Stimulated activated CD8-positive, alpha-beta memory T cell treated with anti-CD3 and anti-CD28 coated beads, Interleukin-7, amount 100 ng/mL, for 1 hour (primary cell): ENCODE measurements at places on chromosomes 5 and 9.
A peak's percentile ranks its signal among the peaks of the same experiment; 100 is the strongest.

DNA sequence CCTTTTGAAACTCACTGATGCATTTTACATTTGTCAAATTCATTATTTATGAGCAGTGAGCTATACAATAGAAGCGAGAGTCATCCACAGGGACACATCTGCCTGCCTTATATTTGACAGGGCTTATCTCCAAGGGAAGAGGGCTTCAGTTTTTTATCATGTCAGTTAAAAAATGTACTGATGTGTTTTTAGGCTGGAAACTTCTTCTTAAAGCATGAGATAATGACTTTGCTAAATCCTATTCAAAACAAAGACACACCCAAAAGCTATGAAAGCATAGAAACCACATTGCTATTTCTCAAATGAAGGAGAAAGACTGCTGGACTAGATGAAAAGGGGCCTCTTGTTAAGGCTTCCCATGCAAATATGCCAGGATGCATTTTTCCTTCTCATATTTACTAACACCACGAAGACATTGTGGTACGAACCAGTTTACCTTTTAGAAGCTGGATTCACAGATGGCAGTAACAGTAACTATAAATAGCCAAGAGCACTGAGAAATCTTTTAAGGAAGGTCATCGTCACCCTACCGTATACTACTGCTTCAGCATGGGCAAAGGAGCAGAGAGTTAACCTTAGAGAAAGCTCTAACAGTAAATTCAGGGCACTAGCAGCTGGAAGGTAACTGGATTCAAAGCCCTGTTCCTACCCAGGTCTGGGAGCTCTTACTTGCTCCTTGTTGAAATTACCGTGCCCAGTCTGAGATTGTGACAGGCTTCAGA, 86.3 kb upstream of the IFNK start:
- DNase-seq: no peak

GRCh38 chr9:134076644-134077043, 8.8 kb upstream of the BRD3 start:
- DNase-seq: no peak

- DNase-seq: no peak
These were observed 186.2 kb downstream of the PJA2 start for GRCh38 chr5:109223531-109223930.

DNA sequence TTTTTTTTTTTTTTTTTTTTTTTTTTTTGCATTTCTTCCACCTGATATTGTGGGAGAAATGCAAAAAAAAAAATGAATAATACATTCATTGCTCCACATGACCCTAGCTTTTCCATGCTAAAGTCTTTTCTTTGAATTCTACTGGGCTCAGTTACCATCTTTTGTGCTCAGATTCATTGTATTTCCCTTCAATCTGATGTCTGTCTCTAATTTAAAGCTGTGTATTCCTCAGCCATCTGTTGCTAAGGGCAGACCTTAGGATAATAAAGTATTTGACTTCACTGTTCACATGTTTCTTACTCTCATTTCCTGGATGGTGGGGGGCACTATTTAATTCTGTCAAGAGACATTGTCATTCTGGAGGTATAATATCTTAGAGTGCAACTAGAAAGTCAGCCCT, 123.5 kb downstream of the FGF10 start:
- no peak for DNase-seq

GRCh38 chr9:131663288-131663687, 76.6 kb downstream of the RAPGEF1 start:
- DNase-seq: no peak

DNA sequence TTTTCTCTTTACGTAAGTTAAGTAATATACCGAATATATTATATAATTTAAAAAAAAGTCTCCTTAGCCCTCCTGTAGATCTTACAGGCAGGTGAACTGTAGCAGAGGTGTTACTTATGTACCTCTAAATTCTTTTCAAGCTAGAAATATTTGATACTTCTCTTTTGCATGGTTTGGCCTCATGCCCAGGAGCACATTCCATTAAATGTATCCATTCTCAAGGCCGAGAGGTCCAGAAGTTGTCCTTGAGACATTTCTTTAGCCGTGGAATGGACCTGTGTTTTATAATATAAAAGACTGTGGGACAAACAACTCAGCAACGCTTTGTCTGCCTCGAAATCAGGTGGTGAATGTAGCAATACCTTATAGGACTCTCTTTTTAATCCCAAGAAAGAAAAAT, 184.5 kb downstream of the TRIO start:
- DNase-seq: no peak

DNA sequence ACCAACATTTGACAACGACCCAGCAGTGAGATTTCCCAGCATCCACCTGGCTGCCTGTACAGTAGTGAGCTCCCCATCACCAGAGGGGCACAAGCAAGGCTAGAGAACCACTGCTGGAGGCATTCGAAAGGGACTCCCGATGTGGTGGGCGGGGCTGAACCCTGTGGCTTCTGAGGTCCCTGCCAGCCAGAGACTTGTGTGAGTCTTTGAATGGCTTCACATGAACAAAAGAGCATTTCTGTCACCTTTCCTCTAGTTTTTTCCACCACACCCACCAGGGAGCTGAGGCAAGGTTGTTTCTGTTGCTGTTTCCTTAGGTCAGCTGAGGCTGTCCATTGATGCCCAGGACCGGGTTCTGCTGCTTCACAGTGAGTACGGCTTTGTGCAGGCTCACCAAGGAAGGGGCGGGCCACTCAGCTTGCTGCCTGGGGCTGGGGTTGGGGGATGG, 15.7 kb downstream of the RGS3 start:
- peak; percentile 8 for DNase-seq

DNA sequence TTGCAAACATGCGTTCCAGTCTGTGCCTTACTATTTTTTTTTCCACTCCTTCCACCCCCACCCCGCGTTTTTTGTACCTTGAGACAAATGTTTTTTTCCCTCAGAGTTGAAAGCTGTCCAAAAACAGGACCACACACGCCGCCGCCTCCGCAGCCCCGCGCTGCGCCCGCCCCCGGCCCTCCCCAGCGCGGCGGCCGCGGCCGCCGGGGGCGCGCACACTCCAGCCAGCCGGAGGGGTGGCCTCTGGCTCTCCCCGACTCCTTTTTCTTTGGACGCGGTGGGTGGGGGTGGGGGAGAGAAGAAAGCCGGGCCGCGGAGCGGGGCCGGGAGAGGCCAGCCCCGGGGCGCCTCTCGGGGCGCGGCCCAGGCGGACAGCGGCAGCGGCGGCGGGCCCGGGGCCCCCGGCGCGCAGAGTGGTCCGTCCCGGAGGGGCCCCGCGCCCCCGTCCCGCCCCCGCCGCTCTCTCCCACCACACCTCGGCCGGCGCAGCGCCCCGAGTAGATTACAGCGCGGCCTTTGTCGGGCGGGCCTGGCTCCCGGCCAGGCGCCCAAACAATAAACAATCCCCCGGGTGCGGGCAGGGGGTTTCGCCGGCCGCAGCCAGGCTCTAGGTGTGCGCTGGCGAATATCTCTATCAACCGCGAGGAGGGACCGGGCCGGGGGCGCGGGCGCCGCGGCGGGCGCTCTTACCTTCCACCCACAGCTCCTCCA, 10.9 kb downstream of the PTCH1 start:
- DNase-seq: no peak

- peak; percentile 53 for DNase-seq
These were observed 1.9 kb upstream of the CNTFR start for GRCh38 chr9:34591248-34591916.

- no peak for DNase-seq
These were observed 26.6 kb upstream of the ABLIM3 start for GRCh38 chr5:149114403-149115312.

- DNase-seq: no peak
These were observed 14.7 kb downstream of the MPDZ start for GRCh38 chr9:13264788-13265187.

- no peak for DNase-seq
These were observed 26.0 kb downstream of the ERCC6L2 start for GRCh38 chr9:95901506-95901905.

DNA sequence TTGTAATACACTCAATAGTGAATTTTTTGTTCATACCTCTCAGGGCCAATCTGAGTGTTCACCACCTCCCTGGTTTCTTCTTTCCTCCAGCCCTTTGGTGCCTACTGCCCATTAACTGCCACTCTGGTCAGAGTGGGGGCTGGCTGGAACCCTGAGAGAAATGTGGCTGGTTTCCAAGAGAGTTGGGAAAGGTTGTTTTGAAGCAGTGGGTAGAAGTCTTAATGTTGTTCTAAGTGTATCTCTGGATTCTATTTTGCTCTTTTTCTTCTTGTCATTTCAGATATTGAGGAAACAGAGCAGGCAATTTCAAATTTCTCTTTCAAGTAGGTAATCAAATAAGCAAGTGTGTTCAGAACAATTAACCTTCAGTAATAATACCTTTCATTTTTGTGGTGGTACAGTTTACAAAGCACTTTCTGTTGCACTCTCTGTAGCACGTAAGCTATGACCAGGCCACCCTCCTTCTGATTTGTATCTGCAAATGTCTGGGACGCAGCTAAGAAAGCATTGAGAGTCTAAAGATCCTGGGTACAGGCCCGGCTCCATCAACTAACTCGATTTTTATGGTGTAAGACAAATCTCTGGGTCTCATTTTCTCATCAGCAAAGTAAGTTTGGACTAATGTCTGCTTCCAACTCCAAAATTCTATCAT, 8.4 kb downstream of the SLC1A3 start:
- DNase-seq: no peak

DNA sequence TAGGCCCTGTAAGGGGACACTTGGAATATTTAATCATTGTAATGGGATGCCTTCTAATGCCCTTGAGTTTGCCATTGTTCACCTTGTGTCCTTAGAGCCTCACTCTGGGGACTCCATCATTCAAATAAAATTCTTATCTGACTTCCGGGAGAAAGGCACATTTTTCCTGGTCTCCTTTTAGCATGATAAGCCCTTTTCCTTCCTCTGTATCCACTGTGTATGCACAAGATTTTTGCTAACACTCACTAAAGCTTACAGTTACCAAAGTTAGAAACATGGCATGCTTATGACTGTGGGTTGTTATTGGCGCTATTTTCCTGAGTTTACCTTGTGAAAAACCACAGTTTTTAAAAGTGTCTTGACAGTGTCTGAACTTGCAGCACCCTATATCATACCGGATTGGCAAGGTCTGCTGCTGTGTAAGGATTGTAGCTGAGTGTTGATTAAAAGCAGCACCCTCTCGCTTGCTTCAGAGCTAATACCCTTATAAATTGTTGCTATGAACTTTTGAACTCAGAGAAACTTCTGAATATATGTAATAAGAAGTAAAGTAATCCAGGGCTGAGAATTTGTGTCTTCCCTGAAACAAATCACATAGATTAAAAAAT, 46.4 kb downstream of the SNCAIP start:
- no peak for DNase-seq

DNA sequence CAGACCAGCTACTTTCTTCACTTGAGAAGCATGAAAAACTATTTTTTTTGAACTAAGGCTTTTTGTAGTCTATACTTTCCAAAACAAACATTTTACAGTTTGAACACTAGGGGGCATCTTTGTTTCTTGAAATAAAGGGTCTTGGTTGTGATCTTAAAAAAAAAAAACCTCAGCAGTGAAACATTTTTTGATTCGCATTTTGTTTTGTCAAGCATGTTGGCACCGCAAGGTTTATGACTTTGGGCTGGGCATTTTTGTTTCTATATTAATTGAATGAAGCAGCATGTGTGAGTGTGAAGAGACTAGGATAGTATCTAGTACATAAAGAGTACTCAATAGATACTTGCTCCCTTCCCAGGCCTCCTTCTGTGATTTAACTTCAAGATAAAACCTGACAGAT, 31.6 kb upstream of the ACOT12 start:
- DNase-seq: no peak

DNA sequence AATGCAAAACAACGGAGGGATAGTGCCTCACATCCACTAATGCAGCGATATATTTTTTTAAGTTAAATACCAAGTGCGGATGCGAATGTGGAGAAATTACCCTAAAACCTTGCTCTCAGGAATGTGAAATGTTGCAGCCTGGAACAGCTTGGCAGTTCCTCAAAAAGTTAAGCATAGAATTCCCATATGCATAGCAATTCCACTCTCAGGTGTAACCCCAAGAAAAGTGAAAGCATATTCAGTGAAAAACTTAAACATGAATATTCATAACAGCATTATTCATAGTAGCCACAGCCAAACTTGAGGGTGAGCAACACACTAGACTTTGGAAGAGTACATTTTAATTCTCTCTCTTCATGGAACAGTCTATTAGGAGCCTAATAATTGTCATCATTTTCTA, 83.2 kb upstream of the ICE1 start:
- DNase-seq: no peak

- no peak for DNase-seq
These were observed 241.5 kb downstream of the PDZD2 start for GRCh38 chr5:31880449-31880848.

- no peak for DNase-seq
These were observed 95.5 kb downstream of the SNX24 start for GRCh38 chr5:122940890-122941289.

DNA sequence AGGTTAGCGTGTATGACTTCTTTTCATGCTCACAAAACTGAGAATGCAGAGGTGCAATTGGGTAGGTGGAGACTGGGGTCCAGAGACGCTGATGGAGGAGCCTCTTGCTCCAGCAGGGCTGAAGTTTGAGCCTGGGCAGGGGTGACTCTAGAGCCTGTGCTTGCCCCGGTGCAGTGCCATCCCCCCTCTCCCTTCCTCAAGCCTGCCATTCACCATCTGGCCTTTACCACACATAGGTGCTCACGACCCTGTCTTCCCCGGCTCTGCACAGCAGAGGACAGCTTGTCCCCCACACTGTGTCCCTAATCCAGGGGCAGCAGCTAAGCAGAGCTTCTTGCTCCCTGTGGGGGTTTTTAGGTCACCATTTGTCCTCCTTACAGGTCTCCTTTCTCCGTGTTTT, 86.5 kb downstream of the DAP start:
- DNase-seq: no peak

- no peak for DNase-seq
These were observed 501.4 kb upstream of the ST8SIA4 start for GRCh38 chr5:101404531-101404930.

DNA sequence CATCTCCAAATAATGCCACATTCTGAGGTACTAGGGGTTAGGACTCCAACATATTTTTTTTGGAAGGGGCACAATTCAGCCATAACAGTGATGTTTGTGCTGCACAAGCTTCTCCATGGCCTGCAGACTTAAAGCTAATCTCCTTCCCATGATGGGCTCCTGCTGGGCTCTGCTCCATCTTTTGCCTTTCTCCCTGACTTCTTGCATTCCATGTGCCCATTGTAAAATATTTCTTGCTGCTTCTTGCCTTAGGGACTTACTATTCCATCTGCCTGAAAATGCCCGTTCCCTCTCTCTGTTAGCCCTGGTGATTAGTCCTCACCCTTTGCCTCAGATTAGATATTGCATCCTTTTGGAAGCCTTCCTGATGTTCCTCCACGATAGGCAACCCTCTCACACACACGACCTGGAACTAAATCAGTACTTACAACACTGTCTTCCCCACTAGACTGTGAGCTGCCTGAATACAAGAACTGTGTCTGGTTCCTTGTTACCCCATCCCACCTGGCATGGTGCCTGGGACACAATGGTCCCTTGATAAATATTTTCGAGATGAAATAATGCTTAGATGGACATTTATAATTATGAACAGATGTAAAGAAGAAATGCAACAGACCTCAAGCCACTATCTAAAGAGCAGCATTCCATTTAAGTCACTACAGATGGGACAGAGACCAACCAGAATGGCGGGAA, 33.5 kb downstream of the OR1J1 start:
- DNase-seq: no peak
